ENCODE measurements at places on chromosomes 2 and 18.

- DNase-seq: no peak
Observed at GRCh38 chr2:136424112-136424511, 306.2 kb upstream of the CXCR4 start.

DNA sequence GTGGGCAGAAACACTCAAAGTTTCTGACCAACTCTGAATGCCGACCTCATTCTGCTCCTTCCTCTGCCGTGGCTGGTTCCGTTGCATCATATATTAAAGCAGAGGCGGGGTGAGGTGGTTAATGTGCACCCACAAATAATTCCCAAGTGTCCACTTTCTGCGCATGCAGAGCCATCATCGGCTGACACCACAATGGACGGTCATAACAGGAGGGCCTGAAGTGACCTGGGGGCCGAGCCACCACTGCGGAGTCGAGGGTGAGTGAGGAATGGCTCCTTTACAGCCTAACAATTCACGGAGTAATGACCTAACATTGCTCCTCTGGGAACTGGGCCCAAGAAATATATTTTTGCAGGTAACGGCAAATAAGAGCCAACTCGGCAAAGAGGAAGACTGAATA, 32.9 kb upstream of the GLI2 start:
- DNase-seq: no peak

DNA sequence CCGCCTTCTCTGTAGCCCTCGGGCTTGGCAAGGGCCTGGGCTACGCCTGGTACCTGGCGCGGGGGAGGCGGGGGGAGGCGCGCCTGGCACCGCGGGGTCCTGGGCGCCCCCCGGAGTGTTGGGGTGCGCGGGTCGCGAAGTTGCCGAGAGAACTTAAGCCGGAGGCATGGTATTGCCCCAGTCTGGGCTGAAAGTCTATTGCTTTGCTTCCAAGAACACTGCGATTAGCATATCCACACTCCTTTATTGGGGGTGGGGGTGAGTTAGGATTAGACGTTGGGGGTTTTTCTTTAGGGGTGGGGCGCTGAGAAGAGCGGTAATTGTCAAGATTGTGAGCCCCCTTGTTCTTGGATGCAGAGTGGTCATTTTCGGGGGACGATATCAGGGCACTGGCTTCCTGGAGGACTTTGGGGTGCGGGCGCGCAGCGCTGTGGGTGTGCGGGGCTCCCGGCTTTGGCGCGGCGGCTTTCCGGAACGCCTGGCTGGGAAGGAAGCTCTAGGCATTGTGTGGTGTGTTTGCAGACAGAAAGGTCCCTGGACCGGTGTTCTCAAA, 798 bp downstream of the TANC1 start:
- DNase-seq: peak; percentile 59

GRCh38 chr18:58392324-58393000, 236.4 kb downstream of the ALPK2 start:
- no peak for DNase-seq

DNA sequence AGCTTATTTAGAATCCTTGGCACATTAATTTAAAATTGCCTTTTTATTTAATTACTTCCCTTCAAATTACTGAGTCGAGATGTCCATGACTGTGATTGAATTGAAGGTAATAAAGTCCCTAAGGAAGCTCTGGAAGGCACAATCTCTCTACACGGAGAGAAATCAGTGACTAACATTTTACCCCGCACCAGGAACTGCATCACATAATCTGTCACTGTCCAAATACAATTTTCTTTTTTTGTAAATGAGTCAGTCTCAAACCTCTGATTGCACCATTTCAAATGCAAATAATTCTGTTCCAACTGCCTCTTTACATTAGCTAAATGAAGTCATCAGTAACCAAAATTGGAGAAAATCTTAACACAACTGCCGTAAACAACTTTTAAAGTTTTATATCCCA, 311.9 kb downstream of the CCDC178 start:
- peak; percentile 42 for DNase-seq

DNA sequence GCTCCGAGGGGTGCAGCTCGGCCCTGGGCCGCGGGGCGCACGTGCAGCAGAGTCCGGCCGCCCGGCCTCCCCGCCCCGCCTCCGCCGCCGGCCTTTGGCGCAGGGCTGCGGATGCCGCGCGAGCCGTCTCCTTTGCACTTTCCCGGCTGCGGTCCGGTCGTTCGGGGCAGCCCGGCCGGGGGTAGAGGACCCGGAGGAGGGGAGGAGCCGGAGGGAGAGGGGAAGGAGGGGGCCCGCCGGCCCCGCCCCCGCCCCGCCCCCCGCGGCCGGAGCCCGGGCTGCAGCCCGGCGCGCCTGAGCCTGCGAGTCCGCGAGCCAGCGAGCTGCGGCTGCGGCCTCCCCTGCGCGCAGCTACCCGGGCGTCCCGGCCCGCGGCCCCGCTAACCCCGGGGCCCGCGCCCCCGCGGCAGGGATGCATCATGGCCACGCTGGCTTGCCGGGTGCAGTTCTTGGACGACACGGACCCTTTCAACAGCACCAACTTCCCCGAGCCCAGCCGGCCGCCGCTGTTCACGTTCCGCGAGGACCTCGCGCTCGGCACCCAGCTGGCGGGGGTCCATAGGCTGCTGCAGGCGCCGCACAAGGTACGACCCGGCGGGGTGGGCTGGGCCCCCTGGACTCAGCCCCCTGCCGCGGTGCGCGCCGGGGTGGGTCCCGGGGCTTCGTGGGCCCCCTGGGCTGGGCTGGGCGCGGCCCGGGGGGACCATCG, at the start of gene FHOD3:
Gene FHOD3, plus strand, starts transcription at position 297 of the 709 bp plus-strand sequence. Its CDS starts 123 bp downstream, at position 420.
- DNase-seq: peak; percentile 94

DNA sequence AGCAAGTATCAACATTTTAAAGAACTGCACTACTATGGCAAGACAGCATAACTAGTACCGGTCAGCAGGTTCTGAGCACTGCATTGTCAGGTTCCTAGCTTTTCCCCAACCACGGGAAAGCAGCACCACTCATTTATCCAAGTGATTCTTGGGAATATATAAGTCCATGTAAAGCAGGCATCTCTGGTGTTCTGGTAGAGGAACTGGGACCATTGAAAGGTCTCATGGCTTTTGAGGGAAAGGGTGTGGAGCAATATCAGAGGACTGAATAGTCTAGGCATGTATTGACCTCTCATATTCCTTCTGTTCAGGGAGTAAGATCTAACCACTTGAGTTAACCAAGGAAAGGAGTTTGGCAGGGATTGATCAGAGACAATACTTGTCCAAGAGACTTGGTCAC, 6.1 kb upstream of the ICA1L start:
- no peak for DNase-seq

- no peak for DNase-seq
Observed at GRCh38 chr2:105783972-105784371, 39.3 kb downstream of the NCK2 start.

DNA sequence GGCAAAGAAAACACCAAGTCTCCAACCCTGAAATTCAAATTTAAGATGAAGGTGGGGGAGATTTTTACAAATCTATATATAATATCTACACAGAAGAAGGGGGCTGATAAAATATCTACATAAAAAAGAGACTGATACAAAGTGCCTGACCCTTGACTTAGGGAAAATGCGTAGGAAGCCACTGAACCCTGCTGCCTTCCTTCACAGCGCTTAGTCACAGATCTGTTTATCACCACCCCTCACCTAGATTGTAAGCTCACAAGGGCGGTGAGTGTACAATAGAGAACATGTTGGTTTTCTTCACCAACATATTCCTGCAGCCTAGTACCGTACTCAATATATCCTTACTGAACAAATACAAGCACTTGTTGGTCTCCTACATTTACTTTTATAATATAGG, 54.3 kb downstream of the NOL10 start:
- no peak for DNase-seq

DNA sequence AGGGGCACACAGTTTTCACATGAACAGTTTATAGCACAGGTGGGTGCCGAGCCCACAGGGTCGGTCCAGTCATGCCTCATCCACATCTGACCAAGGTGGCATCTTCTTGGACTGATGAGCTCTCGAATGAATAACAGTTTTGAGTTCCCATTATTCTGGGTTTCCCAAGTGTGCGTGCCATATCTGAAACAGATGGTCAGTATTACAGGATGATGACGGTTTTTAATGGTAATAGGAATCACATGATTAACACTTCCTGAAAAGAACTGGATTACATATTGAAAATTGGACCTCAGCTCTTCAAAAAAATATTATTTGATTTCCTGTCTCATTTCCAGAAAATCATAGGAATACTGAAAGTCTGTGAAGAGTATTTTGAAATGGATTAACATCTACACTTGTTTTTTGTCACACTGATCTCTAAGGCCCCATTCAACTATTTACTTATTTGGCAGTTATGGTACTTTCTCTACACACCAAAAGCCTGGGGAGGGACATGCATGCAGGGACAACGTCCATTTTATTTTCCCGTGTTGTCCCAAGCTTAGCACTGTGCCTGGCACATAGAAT, 22.2 kb upstream of the NAB1 start:
- no peak for DNase-seq

DNA sequence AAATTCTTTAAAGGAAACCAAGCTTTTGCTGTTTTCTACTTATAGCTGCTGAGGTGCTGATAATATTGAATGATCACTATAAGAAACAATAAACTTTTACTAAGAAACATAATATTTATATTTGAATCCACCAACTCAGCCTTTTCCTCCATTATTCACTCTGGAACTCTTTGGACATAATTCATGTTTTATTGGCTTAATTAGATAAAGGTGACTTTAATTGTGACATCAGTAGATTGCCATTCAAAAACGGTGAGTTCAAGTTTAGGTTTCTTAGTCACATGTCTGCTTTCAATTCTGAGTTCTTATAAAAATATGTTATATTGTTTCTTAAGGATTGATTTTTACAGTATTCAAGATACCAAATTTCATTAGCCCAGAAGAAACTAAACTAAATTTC, 24.0 kb downstream of the CCDC85A start:
- no peak for DNase-seq

GRCh38 chr2:12764075-12764730, 47.5 kb downstream of the TRIB2 start:
- DNase-seq: no peak

DNA sequence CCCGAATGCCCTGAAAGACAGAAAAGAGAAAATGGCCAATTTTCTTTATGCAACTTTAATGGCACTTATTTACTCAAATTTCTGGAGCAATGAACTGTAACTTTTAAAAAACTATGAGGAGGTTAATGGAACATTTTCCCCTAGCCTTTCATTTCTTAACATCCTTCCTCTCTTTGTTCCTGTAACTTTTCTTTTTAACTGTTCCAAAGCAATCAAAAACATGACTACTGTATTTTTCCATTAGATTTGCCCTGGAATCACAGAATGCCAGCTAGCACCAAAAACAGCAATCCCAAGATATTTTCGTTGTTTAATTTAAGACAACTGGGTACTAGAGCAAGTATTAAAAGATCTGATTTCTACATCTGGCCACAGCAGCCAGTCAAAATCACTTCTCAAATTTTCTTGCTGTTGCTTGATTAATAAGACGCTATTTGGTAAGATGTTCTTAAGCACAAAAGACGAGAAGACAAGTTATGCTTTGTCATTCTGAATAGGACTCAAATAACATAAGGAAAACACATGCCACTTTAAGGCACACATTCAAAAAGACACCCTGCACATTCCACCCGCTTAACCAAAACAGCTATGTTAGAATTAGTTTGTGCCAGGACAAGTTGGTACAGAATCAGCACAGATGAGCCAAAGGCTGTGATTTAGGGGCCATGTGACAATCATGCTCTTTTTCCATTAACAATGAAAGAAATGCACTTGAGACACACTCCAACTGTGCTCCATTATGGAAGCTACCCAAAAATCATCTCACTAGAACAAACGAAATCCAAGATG, 3.6 kb downstream of the STARD7 start:
- no peak for DNase-seq

DNA sequence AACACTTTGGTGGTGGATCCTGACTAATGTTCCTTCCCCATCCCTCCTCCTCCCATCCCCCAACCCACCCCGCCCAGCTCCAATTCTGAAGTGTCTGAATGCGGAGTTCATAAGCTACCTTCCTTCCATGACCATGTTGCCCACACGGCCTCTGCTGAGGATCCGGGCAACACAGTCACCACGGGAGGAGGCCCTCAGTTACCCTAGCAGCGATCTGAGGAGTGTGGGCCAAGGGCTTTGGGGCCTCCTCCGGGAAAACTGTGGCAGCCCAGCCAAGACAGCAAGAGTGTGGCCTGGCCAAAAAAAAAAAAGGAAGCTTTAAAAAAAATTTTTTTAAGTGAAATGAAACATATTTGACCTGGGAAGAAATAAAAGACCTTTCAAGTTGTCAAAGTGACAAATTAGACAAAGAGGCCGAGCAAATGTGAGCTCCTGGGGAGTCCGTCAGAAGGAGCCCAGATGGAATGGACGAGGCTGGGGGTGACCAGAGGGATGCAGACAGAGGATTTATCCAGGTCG, 169.0 kb upstream of the PKDCC start:
- no peak for DNase-seq

DNA sequence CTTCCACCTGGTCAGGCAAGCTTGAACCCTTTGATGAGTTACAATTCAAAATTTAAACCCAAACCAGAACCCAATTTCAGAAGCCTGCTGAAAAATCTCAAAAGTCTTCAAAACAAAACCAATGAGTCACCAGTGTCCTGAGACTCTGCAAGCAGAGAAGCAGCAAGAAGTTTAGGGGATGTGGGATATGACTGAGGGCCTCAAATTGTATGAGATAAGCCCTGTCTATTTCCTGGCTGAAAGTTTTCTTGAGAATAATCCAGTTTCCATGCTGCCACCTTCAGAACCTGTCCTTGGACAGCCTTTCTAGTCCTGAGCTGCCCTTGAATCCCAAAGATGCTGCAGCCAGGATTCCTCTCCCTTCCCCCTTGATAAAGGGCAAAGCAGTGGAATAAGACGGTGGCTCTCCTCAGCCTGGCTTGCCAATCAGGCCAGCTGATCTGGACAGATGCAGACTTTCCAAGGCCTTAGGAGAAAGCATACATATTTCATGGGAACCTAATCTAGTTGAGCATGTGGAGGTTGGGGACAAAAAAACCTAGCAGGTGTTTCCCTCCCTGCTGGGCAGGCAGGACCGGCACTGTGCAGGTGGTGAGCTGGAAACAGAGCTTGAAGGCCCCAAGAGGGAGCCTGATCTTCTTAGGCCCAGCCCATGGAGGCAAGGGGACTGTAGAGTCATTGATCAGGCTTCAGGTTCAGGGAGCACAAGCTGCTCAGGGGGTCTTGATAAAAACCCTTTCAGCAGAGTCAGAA, 278.0 kb upstream of the MGAT5 start:
- no peak for DNase-seq

- no peak for DNase-seq
Observed at GRCh38 chr2:63310614-63311013, 260.0 kb downstream of the OTX1 start.

DNA sequence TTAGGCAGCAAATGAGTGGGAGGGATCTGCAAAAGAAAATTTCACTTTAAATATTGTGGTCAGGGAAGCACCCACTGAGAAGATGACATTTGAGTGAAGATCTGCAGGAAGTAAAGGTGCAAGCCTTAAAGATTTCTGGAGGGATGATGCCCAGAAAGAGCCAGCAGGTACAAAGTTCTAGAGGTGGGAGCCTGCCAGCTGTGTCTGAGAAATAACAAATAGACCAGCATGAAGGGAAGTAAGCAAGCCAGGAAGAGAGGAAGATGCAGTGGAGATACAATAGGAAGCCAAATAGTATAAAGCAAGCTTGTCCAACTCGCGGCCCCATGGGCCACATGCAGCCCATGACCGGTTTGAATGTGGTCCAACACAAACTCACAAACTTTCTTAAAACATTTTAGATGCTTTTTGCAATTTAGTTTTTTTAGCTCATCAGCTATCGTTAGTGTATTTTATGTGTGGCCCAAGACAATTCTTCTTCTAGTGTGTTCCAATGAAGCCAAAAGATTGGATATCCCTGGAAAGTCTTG, 489.9 kb downstream of the DCC start:
- no peak for DNase-seq

- no peak for DNase-seq
Observed at GRCh38 chr2:11142987-11143386, 12.3 kb upstream of the SLC66A3 start.

- DNase-seq: no peak
Observed at GRCh38 chr2:195322324-195322723, 334.7 kb upstream of the SLC39A10 start.

Data from DMS53 (cell line).